ENCODE measurements at places on chromosomes 7 and 10.

DNA sequence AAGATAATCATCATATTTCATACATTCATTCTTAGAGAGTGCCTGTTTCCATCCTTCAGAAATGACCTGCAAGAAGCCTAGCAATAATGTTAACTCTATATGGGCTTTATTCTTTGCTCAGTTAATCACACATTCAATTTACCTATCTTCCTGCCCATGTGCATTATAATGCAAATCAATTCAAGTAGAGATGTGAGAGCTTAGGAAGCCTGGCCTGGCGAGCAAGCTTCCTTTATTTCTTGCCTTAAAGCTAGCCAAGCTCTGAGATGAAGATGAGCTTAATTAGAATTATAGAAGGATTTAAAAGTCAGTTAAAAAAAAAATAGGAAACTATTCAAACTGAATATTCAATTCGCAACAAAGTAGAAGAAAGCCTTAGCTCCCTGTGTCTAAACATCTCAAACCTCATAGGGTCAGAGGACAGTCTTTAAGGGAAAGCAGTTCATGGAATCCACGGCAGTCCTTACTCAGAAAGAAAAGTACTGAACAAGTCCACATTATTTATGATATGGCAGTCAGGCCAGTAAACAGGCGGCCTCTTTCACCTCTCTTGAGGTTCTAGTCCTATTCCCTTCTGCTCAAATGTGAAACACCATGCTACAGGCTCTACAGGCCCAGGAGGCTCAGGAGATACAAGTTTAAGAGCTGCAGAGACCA lies 214.1 kb downstream of the TFEC start:
- DNase-seq = no peak

GRCh38 chr10:29542723-29543122 lies 92.0 kb downstream of the SVIL start:
- no peak for DNase-seq

DNA sequence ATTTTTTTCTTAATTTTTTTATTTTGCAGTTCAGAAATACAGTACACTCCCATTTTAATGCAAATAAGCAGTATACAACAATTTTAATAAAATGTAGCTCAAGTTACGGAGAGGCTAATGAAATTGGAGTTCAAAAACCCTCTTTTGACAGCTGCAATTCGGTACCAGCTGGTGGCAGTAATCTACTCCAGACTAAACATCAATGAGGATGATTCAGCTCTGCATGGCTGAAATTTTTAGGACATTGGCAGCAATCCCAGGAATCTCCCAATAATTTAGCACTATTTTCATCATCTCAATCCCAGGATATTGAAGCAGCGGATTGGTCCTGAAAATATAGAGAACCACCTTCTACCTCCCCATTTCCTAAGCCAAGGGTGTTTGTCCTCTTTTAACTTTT lies 278.8 kb downstream of the CACNA2D1 start:
- DNase-seq = no peak

DNA sequence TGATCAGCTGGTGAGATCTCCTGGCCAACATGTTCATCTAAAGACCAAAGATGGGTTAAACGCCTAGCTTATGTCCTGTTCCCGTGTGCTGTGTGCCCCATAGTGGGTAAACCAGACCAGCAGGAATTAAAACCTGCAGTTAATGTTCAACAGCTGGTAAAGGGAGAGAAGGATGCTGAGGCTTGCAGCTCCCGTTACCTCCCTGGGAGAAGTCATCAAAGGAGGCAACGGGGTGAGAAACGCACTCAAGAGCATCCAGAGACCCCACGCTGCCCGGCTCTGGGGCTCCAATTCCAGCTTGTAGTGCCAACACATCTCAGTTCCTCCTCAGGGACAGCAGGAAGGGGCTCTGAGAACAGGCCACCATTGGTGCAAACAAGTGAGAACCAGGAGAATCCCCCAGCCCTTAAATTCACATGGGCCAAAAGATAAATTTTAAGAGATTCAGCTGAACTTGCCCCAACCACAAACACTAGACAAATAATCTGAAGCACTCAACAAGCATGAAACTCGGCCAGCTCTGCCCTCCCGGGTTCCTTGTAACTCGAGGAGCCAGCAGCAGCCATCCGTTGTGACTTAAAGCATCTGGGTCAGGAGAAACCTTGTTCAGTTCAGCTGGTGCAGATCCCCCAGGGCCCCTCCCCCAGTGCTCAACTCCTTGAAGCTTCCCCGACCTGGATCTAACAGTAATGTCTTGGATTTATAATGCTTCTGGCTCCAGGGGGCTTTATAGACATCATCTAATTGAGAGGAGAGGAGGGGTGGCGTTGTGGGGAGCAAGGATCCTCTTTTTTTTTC lies 29.4 kb downstream of the FAM241B start:
- no peak for DNase-seq

DNA sequence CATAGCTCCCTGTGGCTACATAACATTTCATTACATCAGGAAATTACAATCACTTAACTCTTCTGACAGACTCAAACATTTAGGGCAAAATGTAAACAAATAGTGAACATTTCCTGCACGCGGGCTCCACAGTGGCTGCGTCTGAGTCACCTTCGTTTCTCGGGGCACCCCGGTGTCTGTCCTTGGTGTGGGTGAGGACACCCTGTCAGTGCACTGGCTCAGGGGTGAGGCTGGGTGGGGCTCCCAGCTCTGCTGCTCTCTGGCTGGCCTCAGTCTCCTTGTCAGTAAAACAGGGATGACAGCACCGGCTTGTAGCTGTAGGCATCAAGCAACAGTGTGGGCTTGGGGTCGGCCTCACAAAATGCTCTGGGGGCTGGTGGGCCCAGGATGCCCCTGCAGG lies 237.1 kb upstream of the SHH start:
- DNase-seq = no peak

- DNase-seq = no peak
Measured at GRCh38 chr7:70288781-70289456, 690.6 kb downstream of the AUTS2 start.

DNA sequence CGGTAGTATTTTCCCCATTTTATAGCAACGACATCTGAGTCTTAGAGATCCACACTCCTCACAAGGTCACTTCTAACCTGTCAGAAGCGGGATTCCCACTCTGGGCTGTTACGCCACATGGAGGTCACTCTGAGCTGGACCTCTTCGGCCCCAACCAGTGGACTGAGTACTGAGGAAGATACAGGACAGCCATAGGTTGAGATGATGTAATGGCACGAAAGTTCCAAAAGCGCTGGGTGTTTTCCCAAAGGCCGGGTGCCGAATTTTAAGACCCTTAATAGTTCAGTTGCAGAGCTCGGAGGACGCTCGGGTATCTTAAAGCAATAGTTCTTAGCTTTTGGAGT lies 699 bp downstream of the GHITM start:
- DNase-seq = no peak

DNA sequence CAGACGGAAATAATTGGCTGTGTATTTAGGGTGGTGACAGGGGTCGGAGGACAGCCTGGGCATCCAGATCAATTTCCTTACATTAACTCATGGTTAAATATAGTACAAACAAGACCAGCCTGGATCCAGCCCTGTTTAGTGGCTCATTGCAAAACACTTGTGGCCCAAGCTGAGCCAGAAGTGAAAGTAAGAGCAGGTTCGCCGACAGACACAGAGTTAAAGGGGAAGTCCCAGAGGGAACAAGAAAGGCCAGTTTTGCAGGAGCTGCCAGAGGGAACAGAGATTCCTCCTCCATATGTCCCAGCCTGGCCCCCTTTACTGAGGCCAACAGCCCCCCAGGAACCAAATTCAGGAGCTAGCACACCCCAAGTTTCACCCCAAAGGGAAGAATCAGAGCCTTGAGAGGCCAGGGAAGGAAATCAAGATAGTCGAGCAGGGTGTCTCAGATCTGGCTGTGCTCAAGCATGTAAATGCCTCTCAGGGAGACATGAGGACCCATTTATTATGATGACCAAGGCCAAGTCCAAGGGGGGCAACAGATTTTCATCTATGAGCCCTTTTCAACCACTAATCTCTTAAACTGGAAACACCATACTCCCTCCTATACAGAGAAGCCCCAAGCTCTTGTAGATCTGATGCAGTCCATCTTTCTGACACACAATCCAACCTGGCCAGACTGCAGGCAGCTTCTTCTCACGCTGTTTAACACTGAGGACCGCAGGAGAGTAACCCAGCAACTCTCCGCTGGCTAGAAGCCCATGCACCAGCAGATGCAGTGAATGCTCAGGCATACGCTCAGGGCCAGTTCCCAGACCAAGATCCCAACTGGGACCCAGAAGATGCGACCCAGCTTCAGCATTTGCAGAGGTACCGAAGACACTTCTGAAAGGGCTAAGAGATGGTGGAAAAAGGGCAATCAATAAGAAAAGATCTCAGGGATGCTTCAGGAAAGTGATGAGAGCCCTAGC lies 15.9 kb upstream of the ADCK2 start:
- DNase-seq = peak; percentile 65

GRCh38 chr10:126252884-126253610 lies 135.2 kb downstream of the ADAM12 start:
- no peak for DNase-seq

DNA sequence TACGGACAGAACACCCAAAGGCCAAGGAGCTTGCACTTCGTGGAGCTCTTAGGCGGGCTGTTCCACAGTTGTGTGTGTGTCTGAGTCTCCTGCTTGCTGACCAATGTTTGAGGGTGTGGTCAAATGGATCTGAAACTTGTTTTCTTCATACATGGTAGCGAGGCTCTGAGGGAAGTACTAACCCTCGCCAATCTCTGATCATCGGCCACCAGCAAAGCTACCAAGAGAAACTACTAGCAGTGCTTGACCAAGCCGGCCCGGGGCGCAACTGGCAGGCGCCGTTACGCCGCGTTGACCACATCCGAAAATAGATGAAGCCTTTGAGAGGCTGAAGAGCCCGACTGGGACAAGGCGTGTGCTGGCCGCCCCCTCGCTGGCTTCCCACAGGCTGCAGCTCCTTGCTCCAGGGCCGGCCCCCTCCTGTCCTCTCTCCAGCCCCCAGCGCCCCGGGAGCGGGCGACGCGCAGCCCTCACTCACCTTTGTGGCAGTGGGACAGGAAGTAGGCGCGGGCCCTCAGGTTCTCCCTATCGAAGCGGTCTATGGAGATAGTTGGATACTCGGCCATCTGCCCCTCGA lies 384 bp downstream of the DCLRE1C start:
- peak; percentile 49 for DNase-seq

GRCh38 chr10:86899132-86899531 lies 58.3 kb downstream of the MMRN2 start:
- DNase-seq = no peak
